Panc1 (cell line): ENCODE measurements at places on chromosomes 5 and 9.

- no peaks in the 10 kb centered on the region for H3K27me3 ChIP-seq
- H3K36me3 ChIP-seq = no peaks in the 10 kb centered on the region; the same call in 1 of the 2 replicates
- peak overlapping the region; percentile 97 for H3K4me3 ChIP-seq
- no peak for DNase-seq
These were observed 1.0 kb upstream of the SAP30L start for GRCh38 chr5:154444556-154445421.

- H3K4me3 ChIP-seq = peak overlapping the region; percentile 45
- H3K36me3 ChIP-seq = no peaks in the 10 kb centered on the region
- H3K4me1 ChIP-seq = no peaks in the 10 kb centered on the region; the same call in 1 of the 2 replicates
These were observed 144.4 kb downstream of the BNC2 start for GRCh38 chr9:16726029-16726428.

GRCh38 chr5:1753490-1753889 lies 46.1 kb downstream of the MRPL36 start:
- DNase-seq = no peak
- no peaks in the 10 kb centered on the region for H3K4me1 ChIP-seq
- no peaks in the 10 kb centered on the region for H3K27me3 ChIP-seq
- no peaks in the 10 kb centered on the region for H3K36me3 ChIP-seq
- H3K4me3 ChIP-seq = no peak overlapping the region

- no peaks in the 10 kb centered on the region for H3K36me3 ChIP-seq
- no peaks in the 10 kb centered on the region for H3K27me3 ChIP-seq
- no peaks in the 10 kb centered on the region for H3K4me1 ChIP-seq
- H3K4me3 ChIP-seq = no peak overlapping the region
- no peak overlapping the region for H3K27ac ChIP-seq
These were observed 380.5 kb downstream of the SLCO4C1 start for GRCh38 chr5:101915554-101915953.
